ENCODE measurements at places on chromosomes 16 and 17.

- no peak overlapping the region for H3K27ac ChIP-seq
- no peak for DNase-seq
- H3K27me3 ChIP-seq: peaks cover 22% of the 10 kb centered on the region
Measured at GRCh38 chr16:56588781-56589140, 567 bp upstream of the MT3 start.

DNA sequence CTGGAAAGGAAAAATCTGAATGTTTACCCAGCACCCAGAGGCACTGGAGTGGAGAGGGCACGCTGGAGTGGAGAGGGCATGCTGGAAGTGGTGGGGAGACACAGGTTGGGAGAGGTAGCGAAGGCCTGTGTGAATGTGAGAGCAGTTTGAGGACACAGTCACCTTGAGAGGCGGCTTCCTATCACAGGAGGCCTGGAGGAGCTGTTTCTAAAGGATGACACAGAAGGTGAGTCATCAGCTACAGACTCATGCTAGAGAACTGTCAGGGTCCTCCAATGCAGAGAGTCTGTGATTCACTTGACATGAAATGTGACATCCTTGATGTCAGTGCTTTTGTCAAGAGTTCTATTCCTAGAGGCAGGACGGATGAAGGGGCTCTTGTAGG, 13.8 kb downstream of the CTRL start:
- DNase-seq: peak; percentile 35
- peak overlapping the region; percentile 85 for H3K27ac ChIP-seq
- peaks cover 38% of the 10 kb centered on the region for H3K4me1 ChIP-seq
- no peak overlapping the region for H3K4me3 ChIP-seq
- no peaks in the 10 kb centered on the region for H3K27me3 ChIP-seq
- H3K36me3 ChIP-seq: peaks cover 7% of the 10 kb centered on the region

- no peaks in the 10 kb centered on the region for H3K27me3 ChIP-seq
- peaks cover 9% of the 10 kb centered on the region for H3K36me3 ChIP-seq
- no peak for DNase-seq
- H3K27ac ChIP-seq: no peak overlapping the region
- H3K4me1 ChIP-seq: peaks cover 7% of the 10 kb centered on the region
- no peak overlapping the region for H3K4me3 ChIP-seq
Measured at GRCh38 chr17:40089077-40089895, 11.1 kb downstream of the NR1D1 start.

GRCh38 chr17:61208301-61209105, 191.1 kb upstream of the TBX2 start:
- DNase-seq: no peak
- no peak overlapping the region for H3K27ac ChIP-seq
- H3K4me3 ChIP-seq: no peak overlapping the region
- no peaks in the 10 kb centered on the region for H3K4me1 ChIP-seq

DNA sequence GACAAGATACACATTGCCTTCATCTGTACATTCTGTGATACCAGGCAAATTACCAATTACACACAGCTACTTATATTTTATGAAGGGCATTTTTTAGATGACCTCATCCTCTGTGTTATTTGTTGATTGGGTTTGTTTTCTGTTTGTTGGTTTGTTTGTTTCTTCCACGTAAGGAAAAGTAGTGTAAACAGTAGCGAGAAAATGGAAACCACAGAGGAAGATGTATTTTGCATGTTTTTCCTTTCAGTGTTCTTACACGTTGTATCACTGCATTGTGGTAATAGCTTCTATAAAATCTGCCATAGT, 12.9 kb downstream of the C17orf58 start:
- no peak overlapping the region for H3K4me3 ChIP-seq
- no peak for DNase-seq
- peaks cover 4% of the 10 kb centered on the region for H3K4me1 ChIP-seq
- H3K27ac ChIP-seq: no peak overlapping the region
- H3K27me3 ChIP-seq: no peaks in the 10 kb centered on the region
- peaks cover 3% of the 10 kb centered on the region for H3K36me3 ChIP-seq

DNA sequence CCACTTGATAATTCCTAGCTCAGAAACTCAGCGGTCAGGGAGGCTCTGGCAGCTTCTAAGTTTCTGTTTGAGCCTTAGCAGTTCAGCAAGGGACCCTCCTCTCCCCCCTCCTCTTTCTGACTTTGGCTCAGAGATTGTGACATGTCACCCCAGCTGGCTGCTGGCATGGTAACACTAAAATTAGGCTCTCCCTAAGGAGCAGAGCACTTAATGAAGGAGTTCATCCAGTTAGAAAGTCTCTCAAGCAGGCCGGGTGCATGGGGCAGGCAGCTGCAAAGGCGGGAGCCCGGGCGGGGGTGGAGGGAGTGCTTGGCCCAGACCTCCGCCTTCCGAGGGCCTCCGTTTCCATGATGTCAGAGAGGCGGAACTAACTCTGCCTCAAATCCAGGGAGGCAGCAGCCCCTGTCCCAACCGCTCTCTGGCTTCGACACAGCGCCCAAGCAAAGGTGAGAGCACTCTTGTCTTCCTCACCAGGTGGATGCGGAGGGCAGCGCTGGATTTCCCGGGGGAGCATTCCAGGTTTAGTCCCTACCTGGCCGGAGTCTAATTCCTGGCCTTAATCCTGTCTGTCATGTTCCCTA, 128.0 kb upstream of the PLCG2 start:
- H3K4me1 ChIP-seq: peaks cover 9% of the 10 kb centered on the region
- no peak for DNase-seq
- H3K27me3 ChIP-seq: no peaks in the 10 kb centered on the region
- no peak overlapping the region for H3K27ac ChIP-seq
- no peak overlapping the region for H3K4me3 ChIP-seq

- no peak overlapping the region for H3K4me3 ChIP-seq
- no peaks in the 10 kb centered on the region for H3K36me3 ChIP-seq
- H3K27ac ChIP-seq: no peak overlapping the region
- H3K4me1 ChIP-seq: no peaks in the 10 kb centered on the region
- peak; percentile 76 for DNase-seq
- peaks cover 5% of the 10 kb centered on the region for H3K27me3 ChIP-seq
Measured at GRCh38 chr17:78865682-78866390, 25.2 kb upstream of the USP36 start.

GRCh38 chr17:82941021-82942001, 101.5 kb upstream of the ZNF750 start:
- no peaks in the 10 kb centered on the region for H3K4me1 ChIP-seq
- no peaks in the 10 kb centered on the region for H3K27me3 ChIP-seq
- no peak overlapping the region for H3K4me3 ChIP-seq
- no peak for DNase-seq
